Stimulated activated CD8-positive, alpha-beta memory T cell treated with anti-CD3 and anti-CD28 coated beads, Interleukin-15, amount 100 ng/mL, for 24 hours (primary cell): ENCODE measurements at places on chromosomes 16 and 17.

DNA sequence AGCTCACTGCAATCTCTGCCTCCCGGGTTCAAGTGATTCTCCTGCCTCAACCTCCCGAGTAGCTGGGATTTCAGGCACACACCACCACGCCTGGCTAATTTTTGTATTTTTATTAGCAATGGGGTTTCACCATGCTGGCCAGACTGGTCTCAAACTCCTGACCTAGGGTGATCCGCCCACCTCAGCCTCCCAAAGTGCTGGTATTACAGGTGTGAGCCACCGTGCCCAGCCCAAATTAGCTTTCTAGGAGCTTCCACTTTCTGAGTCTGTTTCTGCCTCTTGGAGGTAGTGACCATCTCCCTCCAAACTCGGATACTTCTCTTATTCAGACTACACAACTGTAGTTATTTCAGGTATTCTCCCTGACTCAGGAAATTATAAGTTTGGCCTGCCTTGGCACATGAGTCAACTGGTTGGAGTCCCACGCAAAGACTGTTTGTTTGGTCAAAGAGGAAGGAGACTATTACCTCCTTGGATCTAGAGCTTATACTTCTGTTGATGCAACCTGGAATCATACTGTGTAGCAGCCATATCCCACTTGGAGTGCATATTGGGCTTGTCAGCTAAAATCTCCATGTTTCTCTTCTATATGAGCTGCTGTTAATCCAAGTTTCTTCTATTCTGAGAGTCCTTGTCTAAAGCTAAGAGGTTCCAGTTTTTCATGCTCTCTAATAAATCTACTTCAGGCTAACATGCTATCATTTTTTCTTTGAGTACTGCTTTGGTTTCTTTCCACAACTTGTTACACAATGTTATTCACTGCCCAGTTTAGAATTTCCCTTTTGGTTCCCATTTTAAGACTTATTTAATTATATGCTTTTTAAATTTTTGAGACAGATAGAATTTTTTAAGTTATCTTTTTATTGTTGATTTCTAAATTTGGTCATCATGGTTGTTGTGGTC, 7.5 kb downstream of the IL4R start:
- no peak for DNase-seq

DNA sequence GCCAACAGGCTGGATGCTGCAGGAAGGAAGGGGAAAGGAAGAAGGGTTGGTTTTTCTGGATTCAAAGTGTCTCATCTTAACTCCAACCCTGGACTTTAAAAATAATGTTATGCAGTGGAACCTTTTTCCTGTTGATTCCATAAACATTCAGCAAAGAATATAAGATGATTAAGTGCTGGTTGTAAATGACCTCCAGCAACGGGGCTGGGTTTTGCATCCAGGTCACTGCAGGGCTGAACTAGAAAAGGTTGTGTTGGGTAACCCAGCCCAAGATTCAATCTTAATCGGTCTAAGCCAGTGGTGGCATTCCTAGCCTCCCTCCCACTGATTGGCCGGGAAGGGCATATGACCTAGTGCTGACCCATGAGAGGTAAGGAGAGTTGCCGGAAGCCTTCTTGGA, 34.2 kb upstream of the PLCG2 start:
- no peak for DNase-seq

DNA sequence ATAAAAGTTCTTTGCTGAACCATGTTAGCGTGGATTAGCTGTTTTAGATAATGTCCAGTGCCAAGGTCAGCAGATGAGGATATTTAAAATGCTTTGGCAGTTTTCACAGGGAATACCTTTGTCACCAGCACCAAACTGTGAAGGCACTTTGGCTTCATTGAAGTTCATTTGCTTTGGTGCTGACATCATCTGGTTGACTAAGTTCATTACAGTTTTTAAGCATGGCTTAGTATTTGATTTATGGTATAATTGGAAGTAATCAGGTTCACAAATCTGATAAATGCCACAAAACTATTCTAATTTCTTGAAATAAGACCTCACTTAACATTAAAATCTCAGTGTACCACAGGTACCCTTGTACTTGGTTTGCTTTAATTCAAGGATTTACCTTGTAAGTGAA, 4.3 kb downstream of the GID4 start:
- DNase-seq: no peak

DNA sequence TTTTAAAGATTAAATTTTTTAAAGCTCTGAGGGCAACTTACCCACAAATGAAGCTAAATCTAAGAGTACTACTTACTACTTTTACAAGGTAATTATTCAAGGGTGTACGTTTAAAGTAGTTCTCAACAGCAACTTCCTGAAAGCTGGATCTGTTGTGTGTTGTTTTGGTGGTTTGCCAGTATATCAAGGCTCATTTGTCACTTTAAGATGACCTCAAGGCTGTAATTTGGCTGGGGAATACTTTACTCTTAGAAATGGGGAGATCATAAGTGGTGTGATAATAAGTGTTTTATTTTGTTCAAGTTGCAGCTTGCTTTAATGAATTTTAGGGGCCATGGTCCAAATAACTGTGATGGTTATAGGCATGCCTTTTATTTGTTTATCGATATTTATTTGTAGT, 30.4 kb downstream of the AP2B1 start:
- no peak for DNase-seq

DNA sequence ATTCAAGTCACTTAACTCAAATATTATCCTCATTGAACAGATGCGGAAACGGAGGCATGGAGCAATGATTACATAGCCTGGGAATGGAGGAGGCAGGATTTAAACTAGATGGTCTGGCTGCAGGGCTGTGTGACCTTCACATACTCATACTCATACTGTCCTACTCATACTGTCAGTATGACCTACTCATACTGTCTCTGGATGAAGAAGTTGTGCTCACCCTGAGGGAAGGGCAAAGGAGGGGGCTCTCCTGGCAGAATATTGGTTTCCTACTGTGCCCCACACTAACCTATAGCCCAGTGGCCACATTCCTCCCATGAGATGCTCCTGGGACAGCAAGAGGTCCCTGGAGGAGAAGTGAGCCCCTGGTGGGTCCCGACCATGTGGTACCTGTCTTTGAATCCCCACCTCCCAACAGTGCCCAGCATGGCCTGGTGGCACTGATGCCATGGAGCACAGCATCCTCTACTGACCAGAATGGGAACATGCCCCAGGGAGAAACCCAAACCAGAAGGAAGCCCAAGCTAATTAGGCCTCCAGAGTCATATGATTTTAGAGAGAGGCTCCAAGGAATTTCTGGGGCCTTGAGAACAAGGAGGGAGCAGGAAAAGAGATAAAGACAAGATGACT, 197.3 kb upstream of the SDK2 start:
- DNase-seq: no peak

- no peak for DNase-seq
These were observed 13.9 kb downstream of the CNEP1R1 start for GRCh38 chr16:50038756-50039529.
